ENCODE measurements at places on chromosomes 5 and 9.

GRCh38 chr5:57753446-57753845, 270.8 kb upstream of the ACTBL2 start:
- H3K27ac ChIP-seq, result no peak overlapping the region
- H3K36me3 ChIP-seq, result no peaks in the 10 kb centered on the region
- no peak for DNase-seq
- H3K27me3 ChIP-seq, result no peaks in the 10 kb centered on the region

GRCh38 chr5:139473105-139473504, 2.3 kb downstream of the SMIM33 start:
- H3K36me3 ChIP-seq, result no peaks in the 10 kb centered on the region
- no peak for DNase-seq
- H3K27ac ChIP-seq, result no peak overlapping the region
- H3K4me1 ChIP-seq, result peaks cover 11% of the 10 kb centered on the region
- H3K27me3 ChIP-seq, result no peaks in the 10 kb centered on the region

DNA sequence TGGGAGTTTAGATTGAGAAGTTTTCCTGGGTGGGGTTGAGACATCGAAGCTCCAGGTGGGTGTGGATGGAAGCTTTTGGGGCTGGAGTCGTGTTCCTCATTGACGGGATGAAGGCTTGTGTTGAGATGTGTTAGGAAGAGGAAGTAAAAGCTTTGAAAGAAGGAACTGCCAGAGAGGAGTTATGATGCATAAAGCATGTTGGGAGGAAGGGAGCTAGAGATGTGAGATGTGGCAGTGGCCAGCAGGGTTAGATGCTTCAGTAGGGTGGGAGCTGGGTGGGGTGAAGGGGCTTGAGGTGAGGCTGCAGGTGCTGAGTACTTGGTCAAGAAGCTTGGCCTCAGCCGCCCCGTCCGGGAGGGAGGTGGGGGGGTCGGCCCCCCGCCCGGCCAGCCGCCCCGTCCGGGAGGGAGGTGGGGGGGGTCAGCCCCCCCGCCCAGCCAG, 56.7 kb downstream of the HSPA4 start:
- no peak overlapping the region for H3K27ac ChIP-seq
- 0 out of 2 replicates have a peak, but pooled peaks cover 6% of the 10 kb centered on the region for H3K4me1 ChIP-seq
- DNase-seq, result no peak
- H3K36me3 ChIP-seq, result peaks cover 22% of the 10 kb centered on the region
- no peak overlapping the region for H3K4me3 ChIP-seq

- peaks cover 6% of the 10 kb centered on the region for H3K4me1 ChIP-seq
- no peak overlapping the region for H3K27ac ChIP-seq
- no peak overlapping the region for H3K4me3 ChIP-seq
- H3K27me3 ChIP-seq, result no peaks in the 10 kb centered on the region
- no peak for DNase-seq
- no peaks in the 10 kb centered on the region for H3K36me3 ChIP-seq
Measured at GRCh38 chr9:130718562-130718961, 25.0 kb downstream of the EXOSC2 start.

All from GM23248 (cell line).